ENCODE measurements at places on chromosomes 7 and 10.
A peak's percentile ranks its signal among the peaks of the same experiment; 100 is the strongest.

- DNase-seq: no peak
These were observed 133.6 kb upstream of the COL1A2 start for GRCh38 chr7:94261067-94261466.

DNA sequence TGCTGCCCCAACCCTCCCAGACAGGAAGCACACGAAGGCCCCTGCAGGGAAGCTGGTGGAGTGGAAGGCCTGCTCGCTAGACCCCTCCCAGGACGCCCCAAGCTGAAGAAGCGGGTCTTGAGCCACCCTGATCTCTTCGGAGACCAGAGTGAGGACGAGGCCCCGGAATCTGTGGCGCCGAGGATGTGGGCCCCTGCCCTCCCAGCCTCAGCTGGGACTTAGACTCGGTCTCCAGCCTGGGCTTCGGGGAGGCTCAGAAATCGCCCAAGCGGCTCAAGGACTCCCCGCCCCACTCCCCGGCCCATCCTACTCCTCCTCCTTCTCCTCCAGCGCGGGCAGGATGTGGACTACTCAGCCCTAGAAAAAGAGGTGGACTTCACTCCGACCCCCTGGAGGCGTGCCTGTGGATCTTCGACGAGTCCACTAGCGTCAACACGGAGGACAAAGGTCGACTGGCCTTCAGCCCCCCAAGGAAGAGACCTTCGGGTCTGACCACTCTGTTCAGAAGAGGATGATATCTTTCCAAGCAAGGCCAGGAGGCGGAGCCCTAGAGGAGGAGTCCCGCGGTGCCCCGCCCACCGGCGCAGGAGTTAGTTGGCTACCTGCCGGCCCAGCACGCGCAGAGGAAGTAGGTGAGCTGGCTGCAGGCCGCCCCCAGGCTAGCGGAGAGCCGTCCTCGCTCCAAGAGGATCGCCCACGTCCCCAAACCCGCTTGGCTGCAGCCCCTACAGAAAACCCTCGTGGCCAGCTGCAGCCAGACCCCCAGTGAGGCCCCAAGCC lies 21.9 kb upstream of the LANCL2 start:
- no peak for DNase-seq

- DNase-seq: no peak
These were observed 127.0 kb downstream of the LYZL1 start for GRCh38 chr10:29415876-29416275.

- no peak for DNase-seq
These were observed 28.8 kb upstream of the INPP5A start for GRCh38 chr10:132508581-132509443.

- DNase-seq: no peak
These were observed 10.6 kb downstream of the LRIT2 start for GRCh38 chr10:84214612-84215235.

GRCh38 chr7:29202651-29203069 lies 8.1 kb downstream of the CHN2 start:
- no peak for DNase-seq

DNA sequence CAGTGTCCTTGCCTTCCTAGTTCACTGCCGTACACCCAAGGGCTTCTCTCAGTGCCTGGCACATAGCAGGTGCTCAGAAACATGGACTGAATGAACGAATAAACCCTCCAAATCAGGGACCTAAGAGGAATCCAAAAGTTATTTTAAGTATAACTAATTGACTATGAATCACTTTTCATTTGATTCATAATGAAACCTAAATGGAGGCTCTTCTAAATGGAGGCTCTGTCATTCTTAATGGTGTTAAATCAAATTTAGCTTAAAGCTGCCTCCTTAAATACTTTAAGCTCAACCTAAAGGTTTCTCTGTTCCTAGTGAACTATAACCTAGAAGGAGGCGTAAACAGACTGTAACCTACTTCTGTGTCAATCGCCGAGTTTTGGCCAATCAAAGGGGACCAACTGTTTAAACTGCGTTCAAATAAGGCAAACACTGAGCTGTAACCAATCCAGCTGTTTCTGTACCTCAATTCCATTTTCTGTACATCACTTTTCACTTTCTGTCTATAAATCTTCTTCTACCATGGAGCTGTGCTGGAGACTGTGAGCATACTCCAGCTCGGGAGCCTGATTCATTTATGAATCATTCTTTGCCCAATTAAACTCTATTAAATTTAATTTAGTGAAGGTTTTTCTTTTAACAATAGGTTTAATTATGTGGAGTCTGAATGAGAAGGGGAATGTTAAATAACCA lies 11.0 kb downstream of the PYROXD2 start:
- DNase-seq: peak; percentile 1

DNA sequence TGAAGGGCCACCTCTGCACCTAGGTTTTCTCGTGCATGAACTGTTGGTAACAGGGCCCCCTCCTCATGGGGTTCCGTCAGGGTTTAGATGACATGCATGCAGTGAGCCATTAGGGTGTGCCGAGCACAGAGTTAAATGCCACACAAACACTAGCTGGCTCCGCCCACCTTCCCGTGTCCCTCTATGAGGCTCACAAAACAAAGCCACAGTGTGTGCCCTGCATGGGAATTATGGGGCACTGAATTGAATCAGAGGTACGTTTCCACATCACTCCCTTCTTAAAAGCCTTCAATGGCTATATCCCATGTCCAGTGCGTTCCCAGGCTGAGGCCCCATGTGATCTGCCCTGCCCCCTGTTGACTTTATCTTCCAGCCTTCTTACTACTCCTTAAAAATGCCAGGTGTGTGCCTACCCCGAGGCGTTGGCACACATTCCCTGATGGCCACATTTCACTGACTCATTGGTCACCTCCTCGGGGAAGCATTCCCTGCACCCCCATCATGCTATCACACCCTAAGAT lies 35.7 kb downstream of the GSDME start:
- peak; percentile 32 for DNase-seq

- DNase-seq: no peak
These were observed 72.1 kb downstream of the PRSS58 start for GRCh38 chr7:142185801-142186200.

GRCh38 chr10:114548662-114549061 lies 109.4 kb downstream of the ABLIM1 start:
- no peak for DNase-seq

DNA sequence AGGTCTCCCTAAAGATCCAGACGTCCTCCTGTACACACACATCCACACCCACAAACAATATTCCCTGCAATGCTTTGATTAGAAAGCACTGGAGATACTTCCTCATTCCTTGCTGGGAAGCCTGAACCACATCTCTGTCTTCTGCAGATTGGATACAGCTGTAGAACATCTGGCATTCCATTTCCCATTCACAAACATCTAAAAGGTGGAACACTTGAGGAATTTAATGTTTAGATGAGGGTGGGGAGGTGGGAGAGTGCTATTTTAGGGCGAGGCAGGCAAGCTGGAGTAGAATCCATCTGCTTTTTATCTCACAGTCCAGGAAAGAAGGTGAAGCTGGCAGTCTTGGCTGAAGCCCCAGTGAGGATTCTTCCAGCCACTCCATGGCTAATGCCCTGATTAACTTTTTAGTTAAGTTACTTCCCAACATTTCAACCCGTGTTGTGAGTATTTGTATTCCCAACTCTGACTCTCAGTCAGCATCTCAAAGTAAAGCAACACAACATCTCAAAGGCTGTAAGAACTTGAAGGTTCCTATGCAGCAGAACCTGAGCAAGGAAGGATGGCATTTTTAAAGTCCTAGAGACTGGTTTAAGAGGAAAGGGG lies 46.1 kb downstream of the CYTH3 start:
- no peak for DNase-seq

- no peak for DNase-seq
These were observed 123.3 kb downstream of the PTPN20 start for GRCh38 chr10:47034441-47035051.

DNA sequence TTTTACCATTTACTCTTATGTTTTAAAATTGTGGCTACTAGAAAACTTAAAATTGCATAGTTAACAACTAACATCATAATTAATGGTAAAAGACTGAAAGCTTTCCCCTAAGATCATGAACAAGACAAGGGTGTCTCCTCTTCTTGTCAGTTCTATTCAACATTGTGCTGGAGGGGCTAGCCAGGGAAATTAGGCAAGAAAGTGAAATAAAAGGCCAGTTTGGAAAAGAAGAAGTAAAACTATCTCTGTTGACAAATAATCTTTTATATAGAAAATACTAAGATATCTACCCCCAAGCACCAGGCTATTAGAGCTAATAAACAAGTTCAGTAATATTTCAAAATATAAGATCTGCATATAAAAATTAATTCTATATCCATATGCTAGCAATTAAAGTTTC lies 46.9 kb upstream of the MXI1 start:
- DNase-seq: no peak
